SJSA1 (cell line): ENCODE measurements at places on chromosomes 3 and 15. TPM values are rescaled to one million over a fixed set of nuclear protein-coding genes. Genes with fewer than 3 reads are reported as not detected.
A peak's percentile ranks its signal among the peaks of the same experiment; 100 is the strongest.

The NAALADL2 gene
- total RNA-seq, result 4.7 and 9.1 TPM in 2 replicates

DNA sequence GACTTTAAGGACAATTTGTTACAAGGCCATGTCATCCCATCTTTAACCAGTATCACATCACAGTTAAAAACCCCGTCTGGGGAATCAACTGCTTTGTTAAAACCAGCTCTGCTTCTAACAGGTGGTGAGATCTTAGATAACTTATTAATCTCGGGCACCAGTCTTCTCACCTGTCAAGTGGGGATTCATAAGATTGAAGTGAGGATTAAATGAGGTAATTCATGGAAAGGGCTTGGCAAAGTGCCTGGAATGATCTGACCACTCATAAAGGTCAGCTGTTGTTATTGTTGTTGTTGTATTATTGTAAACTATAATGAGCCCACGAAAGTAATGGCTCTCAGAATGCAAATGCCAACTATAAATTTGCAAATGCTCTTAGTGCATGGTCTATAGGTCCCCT is 30.1 kb upstream of the SLC24A5 start:
- DNase-seq, result no peak

GRCh38 chr3:64685800-64686445 is 1.9 kb downstream of the ADAMTS9 start:
- DNase-seq, result peak; percentile 90

DNA sequence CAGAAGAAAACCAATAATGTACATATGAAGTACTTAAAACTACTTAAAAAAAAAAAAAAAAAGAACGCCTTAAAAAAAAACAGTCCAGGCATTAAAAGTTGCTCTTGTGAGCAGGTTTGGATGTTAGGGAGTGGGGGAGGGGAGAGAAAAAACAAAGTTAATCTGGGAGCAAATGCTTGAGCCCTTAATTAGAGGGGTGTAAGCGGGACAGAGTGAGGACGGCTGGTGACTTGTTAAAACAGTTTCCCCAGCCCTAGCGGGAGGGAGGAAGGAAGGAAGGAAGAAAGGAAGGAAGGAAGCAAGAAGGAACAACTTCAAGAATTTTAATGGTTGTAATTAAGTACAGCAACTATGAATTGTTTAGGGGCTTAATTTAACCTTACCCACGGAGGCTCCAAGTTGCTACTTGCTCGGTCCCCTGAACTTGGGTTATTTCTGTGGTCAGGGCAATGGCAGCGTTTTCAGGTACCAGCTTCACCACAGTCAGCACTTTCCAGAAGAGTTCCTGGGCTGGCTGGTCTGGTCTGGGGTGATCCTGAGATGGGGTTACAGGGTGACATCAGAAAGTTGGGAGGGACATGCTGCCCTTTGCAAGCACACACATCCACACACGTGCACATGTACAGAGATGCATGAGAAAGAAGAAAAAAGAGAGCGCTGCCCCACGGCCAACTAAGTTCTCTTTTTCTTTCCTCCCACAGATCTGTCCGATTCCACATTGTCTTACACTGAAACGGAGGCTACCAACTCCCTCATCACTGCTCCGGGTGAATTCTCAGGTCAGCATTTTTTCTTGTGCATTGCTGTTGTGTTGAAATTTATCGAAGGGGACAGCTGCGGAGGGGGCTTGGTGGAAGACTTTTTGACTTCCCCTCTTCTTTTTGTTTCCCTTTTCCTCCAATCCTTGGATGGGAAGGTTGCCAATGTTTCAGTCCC is 14.0 kb downstream of the SMAD6 start:
- DNase-seq, result no peak

DNA sequence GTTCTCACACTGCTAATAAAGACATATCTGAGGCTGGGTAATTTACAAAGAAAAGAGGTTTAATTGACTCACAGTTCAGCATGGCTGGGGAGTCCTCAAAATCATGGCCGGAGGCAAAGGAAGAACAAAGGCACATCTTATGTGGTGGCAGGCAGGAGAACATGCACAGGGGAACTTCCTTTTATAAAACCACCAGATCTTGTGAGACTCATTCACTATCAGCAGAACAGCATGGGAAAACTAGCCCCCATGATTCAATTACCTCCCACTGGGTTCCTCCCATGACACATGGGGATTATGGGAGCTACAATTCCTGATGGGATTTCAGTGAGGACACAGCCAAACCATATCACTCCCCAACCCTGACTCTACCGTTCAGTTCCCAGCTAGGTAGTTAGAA is 59.7 kb upstream of the MINAR1 start:
- DNase-seq, result no peak

DNA sequence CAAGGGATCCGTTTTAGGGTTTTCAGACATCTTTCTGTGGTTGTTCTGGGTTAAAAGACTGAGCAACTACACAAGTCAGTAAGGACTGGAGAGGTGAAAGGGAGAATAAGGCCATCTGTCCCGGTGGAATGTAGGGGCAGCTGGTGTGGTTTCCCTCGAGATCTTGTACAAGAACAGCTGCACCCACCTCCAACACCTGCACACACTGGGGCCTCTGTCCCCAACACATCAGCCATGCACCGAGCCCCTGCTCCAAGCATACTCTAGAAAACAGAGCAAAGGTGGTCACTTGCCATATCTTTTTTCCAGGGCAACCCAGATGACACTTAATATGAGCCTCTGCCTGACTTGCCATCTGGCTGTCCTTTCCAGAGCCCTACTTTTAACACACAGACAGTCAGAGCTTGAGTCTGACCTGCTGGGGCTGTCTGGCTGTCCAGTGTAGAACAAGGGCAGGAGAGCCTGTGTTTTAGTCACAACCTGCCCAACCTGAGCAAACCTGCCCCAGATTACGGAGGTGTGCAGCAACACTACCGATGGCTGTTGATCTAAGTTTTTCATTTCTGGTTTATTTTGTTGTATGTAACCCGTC is 12.2 kb downstream of the MAN2A2 start:
- DNase-seq, result no peak

GRCh38 chr3:126034481-126035361 is 49.2 kb downstream of the SLC41A3 start:
- no peak for DNase-seq

DNA sequence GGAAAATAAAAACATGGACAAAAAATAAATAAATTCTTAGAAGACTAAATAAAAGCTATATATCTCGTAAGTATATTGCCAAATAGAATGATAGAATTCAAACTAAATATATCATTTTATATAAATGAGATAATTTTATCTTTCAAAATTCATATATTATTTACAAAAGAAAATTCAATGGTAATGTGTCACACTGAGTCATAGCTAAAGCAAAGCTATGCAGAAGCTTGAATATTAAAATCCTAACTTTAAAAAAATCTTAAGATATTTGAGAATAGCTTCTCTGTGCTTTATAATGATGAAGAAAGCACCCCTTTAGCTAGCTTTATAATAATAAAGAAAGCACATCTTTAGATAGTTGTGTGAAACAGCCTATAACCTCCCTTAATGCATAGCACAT is 1010.8 kb downstream of the OTOL1 start:
- no peak for DNase-seq

- DNase-seq, result no peak
Observed at GRCh38 chr3:64400706-64401105, 175.4 kb upstream of the PRICKLE2 start.

- no peak for DNase-seq
Observed at GRCh38 chr15:36344887-36345286, 234.5 kb upstream of the CDIN1 start.

GRCh38 chr3:127820826-127821313 is 1.4 kb downstream of the MGLL start:
- peak; percentile 22 for DNase-seq
